ENCODE measurements at places on chromosomes 6 and 20. TPM values are rescaled to one million over a fixed set of nuclear protein-coding genes. Genes with fewer than 3 reads are reported as not detected.
A peak's percentile ranks its signal among the peaks of the same experiment; 100 is the strongest.

The IMPG1 gene
- not detected for total RNA-seq

The CTCFL gene
- total RNA-seq: 0.36 TPM

The HLA-DRB5 gene
- 0.71 TPM for total RNA-seq

The WFDC12 gene
- total RNA-seq: not detected

- no peaks in the 10 kb centered on the region for H3K36me3 ChIP-seq
- H3K4me1 ChIP-seq: peaks cover 27% of the 10 kb centered on the region
- peak overlapping the region; percentile 71 for H3K4me3 ChIP-seq
- DNase-seq: peak; percentile 33
- no peaks in the 10 kb centered on the region for H3K27me3 ChIP-seq
These were observed 1.1 kb upstream of the RIN2 start for GRCh38 chr20:19756761-19757486.

Measured in sigmoid colon (tissue), 7 donors.